ENCODE measurements at places on chromosomes 5 and 9.

GRCh38 chr5:154274828-154275185, 84.3 kb downstream of the GALNT10 start:
- no peak for DNase-seq

DNA sequence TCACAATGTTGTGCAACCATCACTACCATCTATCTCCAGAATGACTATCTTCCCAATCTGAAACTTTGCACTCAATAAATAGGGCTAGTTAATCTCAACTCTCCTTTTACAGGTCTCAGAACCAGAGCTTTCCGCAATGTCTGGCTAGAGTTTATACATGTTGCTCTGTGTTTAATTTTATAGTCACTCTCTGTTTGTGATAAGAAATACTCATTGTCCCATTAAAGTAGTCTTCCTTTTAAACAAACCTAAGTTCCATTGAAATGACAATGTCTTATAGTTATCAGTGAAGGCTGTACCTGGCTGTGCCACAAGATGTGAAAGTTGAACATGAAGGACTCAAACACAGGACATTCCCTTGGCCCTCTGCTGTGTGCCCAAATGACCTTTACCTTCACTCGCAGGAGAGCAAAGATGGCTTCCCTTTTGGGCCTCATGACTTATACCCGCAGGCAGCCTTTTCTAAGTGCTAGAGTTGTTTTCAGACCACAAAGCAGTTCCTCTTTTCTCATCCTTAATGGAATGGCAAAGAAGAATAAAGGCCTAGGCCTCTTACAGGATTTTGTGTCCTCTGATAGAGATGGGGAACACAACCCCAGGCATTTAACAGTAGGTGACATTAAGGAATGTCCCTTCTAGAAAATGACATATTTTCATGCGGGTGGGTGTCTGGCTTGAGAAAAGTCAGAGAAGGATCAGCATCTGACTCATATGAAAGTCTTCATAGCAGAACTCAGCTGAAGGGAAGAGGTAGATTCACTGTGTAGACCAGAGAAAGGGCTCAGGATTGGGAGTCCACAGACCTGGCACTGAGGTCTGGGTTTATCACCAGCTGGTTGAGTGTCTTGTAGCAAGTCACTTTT, 69.6 kb upstream of the ATP10B start:
- no peak for DNase-seq

GRCh38 chr5:4205398-4205797, 609.8 kb downstream of the IRX1 start:
- DNase-seq: no peak

GRCh38 chr9:134442085-134442474, 115.8 kb downstream of the RXRA start:
- DNase-seq: no peak

DNA sequence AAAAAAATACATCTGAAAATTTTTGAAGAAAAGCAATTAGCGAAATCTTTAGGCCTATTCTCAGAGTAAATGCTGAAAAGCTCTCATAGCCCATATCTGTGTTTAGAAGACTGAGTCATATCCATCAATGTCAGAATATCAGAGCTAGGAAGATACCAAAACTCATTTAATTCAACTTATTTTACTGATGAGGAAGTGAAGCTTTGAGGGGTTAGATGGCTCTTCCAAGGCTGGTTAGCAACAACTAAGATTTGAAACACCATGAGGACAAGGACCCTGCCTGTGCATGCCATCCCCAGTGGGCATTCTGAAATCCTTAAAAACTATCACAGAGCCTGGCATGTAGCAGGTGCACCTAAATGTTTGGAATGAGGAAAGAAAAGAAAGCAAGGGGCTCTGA, 2.5 kb downstream of the FREM1 start:
- DNase-seq: no peak

DNA sequence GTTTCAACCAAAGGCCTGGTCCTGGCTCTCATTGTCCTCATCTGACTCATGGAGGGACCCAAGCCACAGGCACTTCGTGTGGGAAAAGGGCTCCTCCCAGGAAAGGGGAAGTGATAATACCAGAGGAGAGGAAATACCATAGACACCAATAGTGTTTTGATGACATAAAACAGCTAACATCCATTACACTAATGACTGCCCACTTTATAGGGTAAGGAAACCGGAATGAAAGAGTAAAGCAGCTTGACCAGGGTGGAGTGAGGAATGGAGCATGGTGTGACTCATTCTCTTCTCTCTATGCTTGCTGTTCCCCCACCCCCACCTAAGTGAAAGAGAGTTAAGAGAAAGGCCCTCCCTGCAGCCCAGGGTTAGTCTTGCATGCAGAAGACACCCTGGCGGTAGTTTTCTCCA, 67.4 kb upstream of the HRH2 start:
- DNase-seq: no peak

GRCh38 chr9:135536216-135536615, 9.7 kb upstream of the OBP2A start:
- peak; percentile 32 for DNase-seq

DNA sequence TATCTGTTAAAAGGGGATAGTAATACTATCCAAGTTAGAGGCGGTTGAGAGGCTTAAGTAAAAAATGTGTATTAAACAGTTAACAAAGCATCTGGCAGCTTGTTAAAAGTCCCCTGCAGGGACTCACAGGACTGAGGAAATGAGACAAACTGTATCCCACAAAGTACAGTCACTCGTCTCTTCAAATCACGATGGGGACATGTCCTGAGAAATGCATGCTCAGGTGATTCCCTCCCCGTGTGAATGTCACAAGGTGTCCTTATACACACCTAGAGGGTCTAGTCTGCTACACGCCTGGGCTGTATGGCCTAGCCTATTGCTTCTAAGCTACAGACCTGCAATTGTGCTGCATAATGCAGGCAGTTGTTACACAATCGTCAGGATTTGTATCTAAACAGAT, 237.0 kb downstream of the IRX2 start:
- DNase-seq: no peak

- no peak for DNase-seq
These were observed 63.5 kb downstream of the C9orf50 start for GRCh38 chr9:129557192-129558036.

DNA sequence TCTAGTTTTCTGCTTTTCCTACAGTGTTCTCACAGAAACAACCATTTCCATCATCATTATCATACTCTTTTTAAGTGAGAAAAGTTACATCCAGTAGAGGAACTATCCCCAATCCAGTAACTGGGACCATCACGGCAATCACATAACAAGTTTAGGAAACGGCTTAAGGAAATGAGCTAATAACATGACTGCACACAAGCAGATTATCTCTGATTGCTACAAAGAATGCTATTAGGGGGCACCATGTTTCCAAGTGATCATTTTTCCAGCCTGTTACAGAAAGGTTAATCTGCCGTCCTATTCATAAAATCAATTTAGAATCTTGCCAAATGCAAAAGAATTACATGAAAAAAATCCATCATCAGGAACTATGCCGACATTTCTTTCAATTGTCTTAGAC, 94.6 kb downstream of the EFNA5 start:
- no peak for DNase-seq

- DNase-seq: no peak
These were observed 2.8 kb downstream of the GALNT12 start for GRCh38 chr9:98810102-98810842.
